ENCODE measurements at places on chromosomes 11 and 22.

DNA sequence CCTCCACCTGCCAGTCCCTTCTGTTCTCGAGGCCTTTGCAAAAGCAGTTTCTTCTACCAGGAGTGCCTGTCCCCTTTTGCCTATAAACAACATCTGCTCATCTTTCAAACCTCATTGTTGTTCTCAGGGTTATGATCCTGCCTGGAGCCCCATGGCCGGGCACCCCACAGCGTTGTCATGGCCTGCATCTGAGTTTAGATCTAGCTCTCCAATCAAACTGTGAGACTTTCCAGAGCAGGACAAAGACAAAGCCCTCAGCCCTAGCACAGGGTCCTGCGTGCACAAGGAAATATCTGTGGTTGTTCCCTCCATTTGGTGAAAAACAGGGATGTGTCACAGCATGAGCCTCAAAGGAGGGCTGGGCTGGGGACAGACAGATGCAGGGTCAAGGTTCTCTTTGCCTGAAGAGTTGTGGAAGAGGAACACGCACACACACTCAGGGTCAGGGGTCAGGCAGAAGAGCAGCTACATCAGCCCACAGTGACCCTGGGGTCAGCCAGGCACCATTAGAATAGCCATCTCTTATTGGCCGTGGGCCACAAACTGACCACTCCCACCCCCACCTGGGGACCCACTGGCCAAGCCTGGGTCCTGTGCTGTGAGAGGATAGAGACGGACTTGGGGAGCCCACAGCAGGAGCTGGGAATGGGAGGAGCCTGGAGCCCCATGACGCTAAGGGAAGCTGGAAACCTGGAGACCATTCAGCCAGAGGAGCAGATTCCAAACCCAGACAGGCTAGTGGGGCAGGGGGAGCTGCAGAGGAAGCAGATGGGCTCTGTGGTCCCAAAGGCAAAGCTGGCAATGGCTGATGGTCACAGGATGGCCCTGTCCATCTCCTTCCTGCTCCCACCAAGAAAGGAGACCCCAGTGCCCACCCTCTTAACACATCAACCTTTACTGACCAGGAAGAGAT is 99.4 kb downstream of the PDE2A start:
- DNase-seq: no peak

GRCh38 chr11:12216041-12216451 is 105.7 kb downstream of the MICAL2 start:
- no peak for DNase-seq

DNA sequence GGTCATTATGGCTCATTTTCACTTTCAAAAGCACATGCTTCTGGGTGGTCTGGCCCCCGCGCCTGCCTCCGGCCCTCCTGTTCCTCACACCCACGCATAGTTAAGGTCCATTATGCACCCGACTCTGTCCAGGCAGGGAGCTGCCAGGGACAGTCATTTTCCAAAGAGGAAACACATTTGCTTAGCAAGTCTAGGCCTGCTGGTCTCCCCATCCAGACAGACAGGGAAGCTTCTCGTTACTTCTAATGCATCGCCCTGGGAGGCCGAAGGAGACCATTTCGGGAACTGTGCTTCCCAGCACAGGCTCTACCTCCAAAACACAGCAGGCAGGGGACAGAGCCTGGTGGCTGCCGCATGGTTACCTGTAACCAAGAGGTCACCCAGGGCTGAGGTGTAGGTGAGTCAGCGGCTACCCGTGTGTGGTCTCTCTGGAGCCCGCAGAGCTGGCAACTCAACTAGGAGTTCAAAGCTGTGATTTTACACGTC is 87.1 kb upstream of the SHANK2 start:
- DNase-seq: no peak

- DNase-seq: no peak
Measured at GRCh38 chr22:31883989-31884388, 60.3 kb upstream of the YWHAH start.

DNA sequence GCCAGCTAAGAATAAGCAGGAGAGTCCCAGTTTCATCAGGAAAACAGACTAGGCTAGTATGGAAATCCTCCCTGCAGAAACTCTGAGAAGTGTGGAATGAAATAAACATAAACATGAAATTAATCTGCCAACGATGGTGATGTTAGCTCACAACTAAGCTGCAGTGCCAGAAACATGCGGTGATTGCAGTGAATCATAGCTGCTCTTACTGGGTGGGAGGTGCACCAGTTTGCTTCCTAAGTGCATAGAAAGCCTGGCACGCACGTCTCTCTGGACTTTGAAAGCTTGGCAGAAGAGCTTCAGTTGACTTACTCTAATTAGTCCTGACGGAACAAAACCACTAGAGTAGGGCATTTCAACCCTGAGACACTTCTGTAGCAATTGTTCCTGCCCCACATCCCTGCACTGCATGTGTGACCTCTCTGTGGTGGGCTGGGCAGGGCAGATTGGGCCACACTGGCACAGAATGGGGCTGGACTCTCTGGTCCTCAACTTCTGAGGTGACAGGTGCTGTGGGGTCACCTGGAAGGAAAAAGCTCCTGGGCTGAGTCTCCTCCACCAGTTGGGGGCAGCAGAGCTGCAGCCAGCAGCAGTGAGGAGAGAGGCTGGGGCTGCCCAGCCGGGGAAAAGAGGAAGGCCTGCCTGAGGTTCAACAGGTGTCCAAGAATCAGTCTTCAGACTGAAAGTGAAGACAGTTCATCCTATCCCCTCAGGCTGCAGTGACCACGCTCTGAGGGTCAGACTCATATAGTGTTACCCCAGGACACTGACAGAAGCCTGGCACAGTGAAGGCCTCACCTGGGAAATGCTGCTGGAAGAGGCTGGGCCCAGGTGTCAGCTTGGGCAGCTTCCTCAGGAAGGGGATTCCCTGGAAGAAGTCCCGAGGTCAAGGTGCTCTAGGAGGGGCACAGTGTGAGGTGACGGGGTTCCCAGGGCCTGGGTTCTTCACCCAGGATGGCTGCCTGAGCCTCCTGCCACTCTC is 40.5 kb downstream of the GGTLC2 start:
- DNase-seq: no peak
